Left forelimb (tissue), 1 donor: ENCODE measurements at places on chromosomes 2 and 18.

GRCh38 chr2:86482034-86482433 is 40.9 kb downstream of the KDM3A start:
- DNase-seq, result no peak

- no peak for DNase-seq
These were observed 25.8 kb upstream of the LHCGR start for GRCh38 chr2:48781366-48781765.

DNA sequence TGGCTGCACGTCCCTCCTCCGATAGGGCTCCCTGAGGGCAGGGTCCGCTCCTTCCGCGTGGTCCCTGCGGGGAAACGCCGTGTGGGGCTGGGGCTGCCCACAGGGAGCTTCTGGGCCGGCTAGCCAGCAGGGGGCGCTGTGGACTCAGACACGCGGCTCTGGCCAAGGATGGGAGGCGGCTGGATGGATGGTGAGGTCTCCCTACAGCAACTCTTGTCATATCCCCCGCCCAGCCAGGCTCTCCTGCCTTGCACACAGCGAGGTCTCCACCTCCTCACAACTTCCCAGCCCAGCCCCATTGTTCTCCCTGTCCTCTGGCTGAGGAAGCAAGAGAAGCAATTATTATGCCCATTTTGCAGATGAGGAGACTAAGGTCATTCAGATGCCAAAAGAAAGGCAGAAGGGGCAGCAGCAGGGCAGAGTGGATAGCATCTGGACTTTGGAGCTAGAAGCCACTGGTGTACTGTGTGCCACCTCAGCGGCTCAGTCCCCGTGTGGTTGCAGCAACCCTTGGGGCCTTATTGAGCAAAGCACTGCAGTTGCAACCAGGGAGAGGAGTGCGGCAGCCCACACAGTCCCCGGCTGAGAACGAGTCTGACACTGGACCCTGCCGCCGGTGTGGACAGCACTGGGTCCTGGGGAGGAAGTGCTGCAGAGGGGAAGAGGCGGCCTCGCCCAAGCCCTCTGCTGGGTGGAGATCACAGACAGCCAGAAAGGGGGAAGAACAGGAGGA is 99.0 kb downstream of the ZFP36L2 start:
- no peak for DNase-seq

DNA sequence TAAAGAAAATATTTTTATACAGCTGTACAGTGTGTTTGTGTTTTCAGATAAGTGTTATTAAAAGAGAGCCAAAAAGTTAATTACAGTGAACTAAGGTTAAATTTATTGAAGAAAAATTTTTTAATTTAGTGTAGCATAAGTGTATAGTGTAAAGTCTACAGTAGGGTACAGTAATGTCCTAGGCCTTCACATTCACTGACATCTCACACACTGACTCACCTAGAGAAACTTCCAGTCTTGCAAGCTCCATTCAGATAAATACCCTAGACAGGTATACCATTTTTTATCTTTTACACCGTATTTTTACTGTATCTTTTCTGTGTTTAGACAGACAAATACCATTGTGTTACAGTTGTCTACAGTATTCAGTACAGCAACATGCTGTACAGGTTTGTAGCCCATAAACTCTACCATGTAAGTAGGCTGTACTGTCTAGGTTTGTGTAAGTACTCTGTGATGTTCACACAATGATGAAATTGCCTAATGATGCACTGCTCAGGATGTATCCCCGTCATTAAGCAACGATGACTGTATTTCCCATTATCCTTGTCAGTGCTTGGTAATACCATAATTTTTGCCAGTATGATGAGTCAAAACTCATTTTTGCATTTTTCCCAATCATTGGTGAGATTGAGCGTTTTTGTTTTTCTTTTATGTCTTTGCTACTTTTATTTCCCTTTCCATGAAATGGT is 48.2 kb upstream of the B3GNT2 start:
- DNase-seq, result no peak

DNA sequence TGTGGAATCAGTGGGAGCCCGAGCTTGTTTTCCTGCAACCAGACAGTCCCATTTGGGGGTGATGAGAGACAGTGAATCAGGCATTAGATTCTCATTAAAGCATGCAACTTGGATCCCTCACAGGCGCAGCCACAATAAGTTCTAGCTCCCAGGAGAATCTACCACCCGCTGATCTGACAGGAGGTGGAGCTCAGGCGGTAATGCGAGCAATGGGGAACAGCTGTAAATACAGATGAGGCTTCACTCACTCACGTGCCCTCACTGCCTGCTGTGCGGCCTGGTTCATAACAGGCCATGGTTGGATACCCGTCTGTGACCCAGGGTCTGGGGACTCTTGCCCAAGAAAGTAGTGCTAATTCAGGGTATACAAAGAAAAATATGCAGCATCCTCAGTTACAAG is 144.8 kb upstream of the RGPD4 start:
- DNase-seq, result no peak
